Left kidney (tissue), 8 donors: ENCODE measurements at places on chromosomes 5 and 9.

DNA sequence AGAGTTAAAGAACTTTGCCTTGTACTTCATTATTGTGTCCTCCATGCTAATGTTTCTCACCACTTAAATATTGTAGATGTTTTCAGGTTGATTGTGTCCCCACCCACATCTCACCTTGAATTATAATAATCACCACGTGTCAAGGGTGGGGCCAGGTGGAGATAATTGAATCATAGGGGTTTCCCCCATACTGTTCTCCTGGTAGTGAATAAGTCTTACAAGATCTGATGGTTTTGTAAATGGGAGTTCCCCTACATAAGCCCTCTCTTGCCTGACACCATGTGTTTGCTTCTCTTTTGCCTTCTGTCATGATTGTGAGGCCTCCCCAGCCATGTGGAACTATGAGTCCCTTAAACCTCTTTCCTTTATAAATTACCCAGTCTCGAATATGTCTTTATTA, 248.3 kb downstream of the FBXL7 start:
- DNase-seq, result no peak

GRCh38 chr9:100426189-100426529, 784 bp upstream of the MSANTD3 start:
- DNase-seq, result no peak

DNA sequence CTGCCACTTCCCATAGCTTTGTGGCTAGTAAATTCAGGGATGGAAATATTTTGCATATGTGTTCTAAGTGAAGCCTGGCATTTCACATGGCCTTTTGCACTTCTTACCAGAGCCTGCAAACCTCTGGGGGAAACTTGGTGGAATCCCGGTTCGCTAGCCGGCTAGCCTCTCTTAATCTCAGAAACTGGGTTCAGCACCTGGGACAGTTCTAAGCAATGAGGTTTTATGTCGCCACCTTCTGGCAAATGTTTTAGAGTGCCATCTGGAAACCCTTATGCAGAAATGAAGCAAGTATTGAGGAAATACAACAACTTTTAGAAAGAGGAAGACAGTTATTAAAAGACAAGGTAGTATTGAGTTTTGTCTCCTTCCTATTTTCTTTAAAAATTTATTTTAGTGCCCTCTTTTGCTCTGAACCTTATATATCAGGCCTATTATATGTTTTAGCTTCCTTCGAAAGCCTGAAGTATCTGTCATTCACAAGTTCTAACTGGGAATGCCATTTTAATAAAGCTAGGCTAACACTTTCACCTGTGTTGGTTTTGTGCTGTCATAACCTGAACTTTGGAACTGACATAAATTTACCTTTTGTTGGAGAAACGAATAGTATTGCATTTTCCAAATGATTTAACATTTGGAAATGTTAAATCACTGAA, 963 bp upstream of the HTR1A start:
- DNase-seq, result peak; percentile 85

- no peak for DNase-seq
These were observed 141.5 kb upstream of the FBXL17 start for GRCh38 chr5:108523360-108523759.

DNA sequence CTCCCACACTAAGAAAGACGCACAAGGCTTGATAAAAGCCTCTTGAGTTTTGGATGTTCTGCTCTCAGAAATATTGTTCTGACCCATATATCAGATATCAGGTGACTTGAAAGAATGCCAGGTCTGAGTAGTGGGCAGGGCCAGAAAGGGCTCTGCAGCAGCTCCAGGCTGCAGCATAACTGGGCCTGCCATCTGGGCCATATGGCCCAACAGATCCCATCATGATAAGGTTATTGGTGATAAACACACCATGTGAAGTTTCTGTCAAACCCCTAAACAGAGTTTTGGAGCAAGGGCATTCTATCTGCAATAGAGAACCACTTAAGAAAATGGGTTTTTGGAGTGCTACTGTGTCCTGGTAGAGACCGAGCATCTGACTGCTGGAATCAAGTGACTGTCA, 29.8 kb upstream of the NPM1 start:
- DNase-seq, result no peak

DNA sequence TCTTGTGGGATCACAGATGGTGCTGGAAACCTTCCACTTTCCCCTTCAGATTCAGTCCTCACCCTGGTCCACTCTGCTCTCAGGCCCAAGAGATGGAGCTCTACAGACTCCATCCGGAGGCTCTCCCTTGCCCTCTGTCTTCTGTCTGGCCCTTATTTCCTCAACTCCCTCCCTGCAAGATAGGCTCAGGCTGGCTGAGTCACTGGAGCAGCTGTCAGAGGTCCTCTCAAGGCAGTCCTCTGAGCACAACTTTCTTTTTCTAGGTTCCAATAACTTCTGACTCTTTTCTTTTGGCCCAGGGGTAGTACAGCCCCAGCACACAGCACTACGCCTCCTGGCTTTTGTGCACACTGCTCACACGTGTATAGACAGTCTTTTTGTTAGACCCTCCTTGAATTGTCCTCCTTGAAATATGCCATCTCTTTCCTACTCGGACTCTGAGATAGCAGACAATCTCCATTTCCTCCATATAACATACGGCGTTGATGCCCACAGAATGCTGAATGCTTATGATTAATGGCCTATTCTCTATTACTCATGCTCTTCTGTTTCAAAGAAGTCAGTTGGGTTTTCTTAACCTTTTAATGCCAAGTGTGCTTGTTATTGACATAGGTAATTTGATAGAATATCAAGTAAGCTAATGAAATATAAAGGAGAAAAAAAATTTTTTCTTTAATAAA, 193.1 kb downstream of the SLC12A2 start:
- no peak for DNase-seq

DNA sequence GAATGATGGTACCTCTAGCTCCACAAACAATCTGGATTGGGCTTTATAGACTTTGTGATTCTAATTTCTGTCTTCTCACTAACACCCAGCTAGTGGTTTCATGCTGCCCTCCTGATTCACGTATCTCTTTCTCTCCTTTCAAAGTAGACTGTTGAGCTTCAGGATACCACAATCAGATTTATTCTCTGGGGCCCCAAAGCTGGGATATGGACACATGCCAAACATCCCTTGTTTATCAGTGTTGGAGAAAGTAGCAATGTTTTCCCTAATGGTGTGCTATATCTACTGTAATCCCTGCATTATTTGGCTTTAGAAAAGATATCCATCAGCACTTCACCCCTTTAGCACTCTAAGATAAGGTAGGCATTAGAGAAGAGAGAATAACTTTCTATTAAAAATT, 361.0 kb downstream of the FGF10 start:
- DNase-seq, result no peak

GRCh38 chr5:170633235-170634081, 129.6 kb downstream of the KCNIP1 start:
- DNase-seq, result peak; percentile 89

DNA sequence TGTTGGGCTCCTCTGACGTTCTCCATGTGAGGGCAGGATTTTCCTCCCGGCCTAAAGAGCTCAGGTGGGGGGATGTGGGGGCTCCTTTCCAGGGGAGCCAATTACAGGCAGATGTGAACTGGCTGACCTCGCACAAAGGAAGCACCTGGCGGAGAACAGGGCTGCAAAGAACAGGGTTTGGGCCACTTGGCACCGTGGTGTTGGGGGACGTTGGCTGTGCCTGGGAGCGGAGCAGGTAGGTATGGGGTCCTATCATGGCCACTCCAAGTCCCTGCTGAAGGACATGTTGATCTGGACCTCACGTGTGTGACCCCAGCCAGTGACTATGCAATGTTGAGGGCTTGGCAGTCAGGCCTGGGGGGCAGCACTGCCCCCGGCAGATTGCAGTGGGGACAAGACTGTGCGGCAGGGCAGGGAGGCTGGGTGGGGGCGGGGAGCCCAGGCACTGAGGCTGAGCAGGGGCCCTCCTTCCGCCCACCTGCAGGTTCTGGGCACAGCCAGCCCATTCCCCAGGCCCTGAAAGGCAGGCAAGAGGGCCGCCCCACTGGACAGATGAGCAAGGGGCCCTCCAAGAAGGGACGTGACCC, 19.4 kb downstream of the FIBCD1 start:
- DNase-seq, result no peak

- no peak for DNase-seq
These were observed 123.9 kb downstream of the VAV2 start for GRCh38 chr9:133868203-133868602.

DNA sequence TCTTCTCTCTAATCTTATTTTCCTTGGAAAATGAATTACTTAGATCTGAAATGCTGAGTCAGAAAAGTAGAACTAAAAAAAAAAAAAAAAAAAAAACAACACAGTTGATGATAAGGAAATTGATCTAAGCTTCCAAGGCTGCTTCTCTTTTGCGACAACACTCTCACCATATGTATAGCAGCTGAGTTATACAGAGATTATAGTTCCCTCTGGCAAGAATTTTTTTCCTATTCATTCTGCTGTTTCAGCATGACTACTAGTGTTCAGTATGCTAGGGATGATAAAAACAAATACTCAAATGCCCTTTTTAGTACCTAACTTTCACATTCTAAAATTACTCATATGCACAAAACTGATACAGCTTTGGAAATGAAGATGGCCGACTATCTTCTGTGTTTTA, 267.3 kb downstream of the MLLT3 start:
- no peak for DNase-seq

GRCh38 chr5:141969783-141970771, 1.2 kb downstream of the RNF14 start:
- no peak for DNase-seq

- no peak for DNase-seq
These were observed 14.0 kb downstream of the IRX2 start for GRCh38 chr5:2737273-2738155.

DNA sequence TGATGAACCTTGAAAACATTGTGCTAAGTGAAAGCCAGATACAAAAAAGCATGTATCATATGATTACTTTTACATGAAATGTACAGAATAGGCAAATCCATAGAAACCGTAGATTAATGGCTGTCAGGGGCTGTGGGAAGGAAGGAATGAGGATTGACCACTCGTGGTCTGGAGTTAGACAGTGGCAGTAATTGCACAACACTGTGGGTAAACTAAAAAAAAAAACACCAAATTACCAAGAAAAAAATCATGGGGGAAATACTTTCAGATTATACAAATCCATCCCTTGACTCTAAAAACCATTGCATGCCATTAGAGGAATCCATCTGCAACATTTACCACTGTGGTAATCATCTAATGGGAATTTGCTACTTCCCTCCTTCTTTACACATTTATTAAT, 140.0 kb downstream of the SIL1 start:
- DNase-seq, result no peak

- DNase-seq, result peak; percentile 69
These were observed 26.9 kb downstream of the DAP start for GRCh38 chr5:10734037-10734709.

DNA sequence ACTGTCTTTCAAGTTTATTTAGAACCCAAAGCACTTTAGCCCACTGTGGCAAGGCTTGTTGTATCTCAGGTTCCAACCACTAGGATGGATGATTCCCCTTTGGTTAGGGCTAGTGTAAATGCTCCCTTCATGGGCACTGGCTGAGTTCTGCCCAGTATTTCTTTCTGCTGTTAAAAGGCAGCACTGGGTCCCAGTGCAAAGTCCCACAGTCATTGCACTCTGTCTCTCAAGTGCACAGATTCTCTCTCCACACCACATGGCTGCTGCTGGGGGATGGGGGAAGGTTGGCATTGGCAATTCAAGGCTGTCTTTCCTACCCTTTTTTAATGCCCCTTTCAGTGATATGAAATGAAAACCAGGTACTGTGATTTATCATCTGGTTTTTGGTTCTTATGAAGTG, 7.2 kb upstream of the NPR3 start:
- DNase-seq, result no peak

DNA sequence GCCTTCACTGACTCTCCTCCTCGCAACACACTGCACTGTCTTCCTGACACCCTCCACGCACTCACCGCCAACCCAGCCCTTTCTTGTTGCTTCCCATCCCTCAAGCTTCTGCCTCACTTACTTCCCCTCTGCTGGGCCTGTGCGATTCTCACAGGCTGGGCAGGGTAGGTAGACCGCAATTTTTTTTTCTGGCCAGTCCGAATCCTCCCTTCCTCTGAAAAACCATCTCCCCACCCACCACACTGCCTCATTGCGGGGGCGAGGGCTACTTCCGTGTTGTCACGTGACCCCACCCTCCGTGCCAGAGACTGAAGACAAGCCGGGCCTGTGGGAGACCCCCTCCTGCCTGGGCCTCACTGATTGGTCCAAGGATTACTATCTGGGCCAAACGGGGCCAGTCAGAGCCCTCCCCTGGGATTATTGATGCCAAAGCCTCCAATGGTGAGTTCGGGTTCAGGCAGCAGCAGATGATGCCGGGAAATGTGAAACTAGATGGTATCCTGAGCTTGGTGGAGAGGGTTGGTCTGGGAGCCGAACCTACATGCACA, 73.1 kb downstream of the STK10 start:
- DNase-seq, result no peak

DNA sequence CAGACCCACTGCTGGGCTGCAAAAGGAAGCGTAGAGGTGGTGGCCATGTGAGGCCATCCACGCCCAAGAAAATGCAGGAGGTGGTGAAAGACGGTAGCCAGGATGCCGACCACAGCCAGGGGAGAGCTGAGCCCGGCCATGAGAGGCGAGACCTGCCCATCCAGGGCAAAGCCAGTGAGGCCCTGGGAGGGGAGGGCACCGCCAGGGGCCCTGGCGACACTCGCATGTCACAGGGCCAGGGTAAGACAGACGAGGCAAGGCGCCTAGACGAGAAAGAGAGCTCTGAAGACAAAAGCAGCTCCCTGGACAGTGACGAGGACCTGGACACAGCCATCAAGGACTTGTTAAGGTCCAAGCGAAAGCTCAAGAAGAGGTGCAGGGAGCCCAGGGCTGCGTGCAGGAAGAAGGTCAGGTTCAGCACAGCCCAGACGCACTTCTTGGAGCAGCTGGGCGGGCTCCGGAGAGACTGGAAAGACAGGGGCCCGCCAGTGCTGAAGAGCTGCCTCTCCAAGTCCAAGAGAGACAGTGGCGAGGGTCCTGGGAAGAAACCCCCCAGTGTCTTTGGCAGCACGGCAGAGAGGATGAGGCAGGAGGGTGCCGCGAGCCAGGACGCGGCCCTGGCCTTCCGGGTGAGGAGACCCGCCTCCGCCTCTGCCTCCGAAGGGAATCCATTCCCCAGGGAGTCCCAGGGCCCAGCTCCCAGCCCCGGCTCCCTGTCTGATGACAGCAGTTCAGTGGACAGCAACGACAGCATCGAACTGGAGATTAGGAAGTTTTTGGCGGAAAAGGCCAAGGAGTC, 6.9 kb downstream of the PPP1R26 start:
- no peak for DNase-seq

DNA sequence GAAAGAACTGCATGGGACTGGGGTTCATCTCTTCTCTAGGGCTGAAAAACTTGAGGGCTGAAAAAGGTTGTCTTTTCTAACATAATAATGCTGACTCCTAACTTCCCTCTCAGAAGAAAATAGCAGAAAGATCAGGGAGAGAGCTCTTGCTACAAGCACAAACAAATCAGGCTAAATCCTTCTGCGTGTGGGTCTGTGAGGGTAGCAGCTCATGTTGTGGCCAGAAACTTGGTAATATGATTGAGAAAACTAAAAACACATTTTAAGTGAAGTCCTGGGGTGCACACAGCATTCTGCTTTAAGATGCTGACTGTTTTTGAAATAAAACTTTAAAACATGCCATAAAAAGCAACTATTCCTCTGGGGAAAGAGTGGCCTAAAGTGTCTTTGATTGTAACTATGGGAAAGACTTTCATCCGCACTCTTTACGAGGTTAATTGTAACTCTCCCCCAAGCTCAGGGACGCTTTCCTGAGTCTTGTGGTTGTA, 56.7 kb downstream of the SAXO1 start:
- DNase-seq, result no peak
